Kidney capillary endothelial cell (primary cell): ENCODE measurements at places on chromosomes 2 and 18.

GRCh38 chr2:196431957-196432356, 207.6 kb upstream of the CCDC150 start:
- peak; percentile 26 for DNase-seq

DNA sequence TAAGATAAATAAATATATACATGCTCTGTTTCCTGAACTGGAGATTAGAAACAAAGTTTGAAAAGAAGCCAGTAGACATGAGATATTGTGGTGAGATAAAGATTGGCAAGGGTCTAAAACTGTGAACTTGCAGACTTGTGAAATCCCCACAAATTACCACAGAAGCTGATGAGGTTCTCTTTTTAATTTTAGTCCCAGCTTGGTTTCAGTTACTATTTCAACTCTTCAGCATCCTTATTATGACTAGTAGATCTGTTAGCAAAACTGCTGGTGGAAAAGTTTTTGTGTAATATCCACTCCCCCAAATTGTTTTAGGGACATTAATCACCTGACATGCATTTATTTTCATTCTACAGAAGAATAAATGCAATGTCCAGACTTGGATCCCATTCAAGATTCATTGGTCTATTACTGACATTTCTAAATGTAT, 20.8 kb downstream of the RASGRP3 start:
- DNase-seq, result no peak

DNA sequence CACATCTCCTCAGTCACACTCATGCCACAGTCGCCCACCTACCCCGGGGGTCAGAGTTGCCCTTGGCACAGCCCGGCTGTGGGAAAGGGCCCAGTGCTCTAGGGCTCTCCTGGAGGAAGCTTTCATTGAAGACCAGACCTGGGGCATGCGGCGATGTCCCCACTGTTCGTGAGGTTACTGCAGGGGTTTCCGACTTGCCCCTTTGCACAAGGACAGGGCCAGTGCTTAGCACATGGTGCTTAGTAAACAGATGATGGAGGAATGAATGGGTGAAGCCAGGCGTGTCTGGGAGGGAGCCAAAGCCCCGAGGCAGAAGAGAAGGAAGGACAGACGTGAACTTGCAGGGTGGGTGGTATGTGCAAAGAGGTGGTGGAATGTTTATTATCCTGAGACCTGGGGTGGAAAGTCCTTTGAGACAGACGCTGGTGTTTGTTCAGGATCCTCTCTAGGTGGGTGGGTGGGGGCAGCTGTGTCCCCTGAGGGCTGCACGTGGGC, 205.9 kb upstream of the ARL4C start:
- no peak for DNase-seq

GRCh38 chr2:148458171-148458570, 186.4 kb upstream of the EPC2 start:
- DNase-seq, result no peak

- no peak for DNase-seq
Measured at GRCh38 chr2:202643012-202643858, 8.5 kb downstream of the FAM117B start.

DNA sequence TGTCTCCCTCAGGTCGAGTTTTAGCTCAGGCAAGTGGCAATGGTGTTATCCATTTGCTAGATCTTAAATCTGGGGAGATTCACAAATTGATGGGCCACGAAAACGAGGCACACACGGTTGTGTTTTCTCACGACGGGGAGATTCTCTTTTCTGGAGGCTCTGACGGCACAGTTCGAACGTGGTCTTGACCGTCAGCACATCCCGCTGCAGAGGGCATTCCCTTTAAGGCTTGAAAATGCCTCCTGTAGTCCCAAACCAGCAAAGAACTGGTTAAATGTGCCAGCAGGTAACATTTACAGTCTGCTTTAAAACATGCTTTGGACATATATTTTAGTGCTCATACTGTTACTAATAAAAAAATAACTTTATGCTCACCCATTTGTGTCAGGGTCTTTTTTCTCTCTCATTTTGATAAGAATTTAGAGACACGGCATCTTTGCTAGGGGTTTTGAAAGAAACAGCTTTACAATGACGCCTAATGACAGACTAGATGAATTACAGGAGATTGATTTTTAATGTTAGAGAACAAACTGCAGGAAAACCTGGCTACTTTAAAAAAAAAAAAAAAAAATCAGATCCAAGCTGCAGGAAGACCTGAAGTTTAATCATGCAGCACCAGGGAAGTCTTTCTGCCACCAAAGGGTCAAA, 602 bp upstream of the VWC2L start:
- DNase-seq, result no peak

- DNase-seq, result no peak
Measured at GRCh38 chr2:153912798-153913396, 41.2 kb downstream of the GALNT13 start.

DNA sequence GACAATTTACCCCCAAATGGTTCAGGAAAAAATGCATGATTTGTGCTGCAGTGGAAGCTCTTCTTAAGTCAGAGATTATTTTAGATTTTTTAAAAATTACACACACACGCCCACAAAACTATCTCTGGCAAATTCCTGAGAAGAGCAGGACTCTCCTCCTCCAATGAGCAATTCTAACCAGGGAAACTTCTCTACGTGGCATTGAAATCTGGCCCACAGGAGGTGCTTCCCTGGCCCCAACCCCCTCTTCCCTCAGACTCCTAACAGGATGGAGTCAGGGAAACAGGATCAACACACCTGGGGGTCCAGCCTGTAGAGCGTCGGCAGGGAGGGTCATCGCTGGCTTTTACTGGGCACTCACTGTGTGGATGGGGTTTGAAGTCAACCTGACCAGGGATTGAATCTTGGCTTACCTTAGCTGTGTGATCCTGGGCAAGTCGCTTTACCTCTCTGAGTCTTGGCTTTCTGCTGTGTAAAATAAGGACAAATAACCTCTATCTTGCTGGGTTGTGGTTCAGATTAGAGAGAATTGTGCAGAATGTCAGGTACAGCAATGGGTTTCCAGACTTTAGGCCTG, 65.4 kb upstream of the ASAP2 start:
- no peak for DNase-seq

DNA sequence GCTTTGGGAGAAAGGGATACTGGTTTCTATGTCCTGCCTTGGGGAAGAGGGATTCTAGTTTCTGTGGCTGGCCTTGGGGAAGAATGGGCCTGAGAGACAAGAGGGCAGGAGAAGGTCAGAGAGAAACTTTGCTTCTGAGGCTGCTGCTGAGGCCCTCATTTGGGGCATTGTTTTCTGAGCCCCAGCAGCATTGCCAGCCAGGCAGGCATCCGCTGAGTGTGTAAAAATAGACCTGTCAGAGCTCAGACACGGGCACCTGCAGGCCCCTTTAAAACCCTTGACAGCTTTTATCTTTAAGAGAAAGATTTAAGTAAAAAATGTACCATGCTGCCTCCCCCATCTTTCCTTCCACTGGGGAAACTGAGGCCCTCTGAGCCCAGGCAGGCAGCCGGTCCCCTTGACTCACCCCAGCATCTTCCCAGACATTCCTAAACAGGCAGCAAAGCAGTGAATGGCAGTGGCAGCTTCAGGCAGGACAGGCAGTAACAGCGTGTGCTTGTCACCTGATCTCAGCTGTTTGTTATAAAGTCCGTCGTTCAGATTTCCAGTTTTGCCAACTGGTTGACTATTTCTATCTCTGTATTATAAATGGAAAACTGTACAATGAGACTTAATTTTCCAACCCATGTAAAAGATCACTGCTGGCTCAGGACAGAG, 27.6 kb downstream of the MLPH start:
- no peak for DNase-seq

GRCh38 chr18:5158587-5158986, 38.5 kb downstream of the AKAIN1 start:
- no peak for DNase-seq

DNA sequence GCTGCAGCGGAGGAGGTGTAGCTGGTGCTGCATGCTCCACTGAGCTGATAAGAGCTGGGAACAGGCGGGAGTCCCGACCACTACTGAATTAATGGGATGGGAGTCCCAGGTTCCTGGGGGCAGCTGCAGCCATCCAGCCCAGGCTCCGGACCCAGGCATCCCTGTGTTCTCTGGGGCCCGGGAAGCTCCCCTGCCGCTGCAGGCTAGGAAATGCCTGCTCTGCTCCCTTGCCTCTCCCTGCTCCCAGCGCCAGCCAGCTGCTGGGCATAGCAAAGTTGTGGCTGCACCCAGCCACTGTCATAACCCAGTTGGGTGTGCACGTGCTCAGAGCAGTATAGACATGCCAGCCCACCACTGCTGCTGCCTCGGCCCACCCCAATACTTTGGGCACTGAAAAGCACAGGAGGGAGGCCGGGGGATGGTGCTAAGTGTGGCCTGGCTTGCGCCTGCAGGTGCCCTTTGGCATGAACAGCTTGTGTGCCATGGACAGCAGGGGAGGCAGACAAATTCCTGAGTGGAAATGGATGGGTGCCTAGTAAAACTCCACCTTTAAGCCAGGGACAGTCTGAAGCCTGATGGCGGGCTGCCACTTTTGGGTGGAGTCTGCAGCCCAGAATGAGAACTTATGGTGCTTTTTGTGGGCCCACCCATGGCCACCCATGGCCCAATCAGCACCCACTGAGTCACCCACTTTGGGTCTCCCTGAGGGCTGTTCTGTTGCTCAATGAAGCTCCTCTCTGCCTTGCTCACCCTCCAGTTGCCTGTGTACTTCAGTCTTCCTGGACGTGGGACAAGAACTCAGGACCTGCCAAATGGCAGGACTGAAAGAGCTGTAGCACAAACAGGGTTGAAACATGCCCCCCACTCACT, 219.3 kb upstream of the TMEFF2 start:
- DNase-seq, result no peak

DNA sequence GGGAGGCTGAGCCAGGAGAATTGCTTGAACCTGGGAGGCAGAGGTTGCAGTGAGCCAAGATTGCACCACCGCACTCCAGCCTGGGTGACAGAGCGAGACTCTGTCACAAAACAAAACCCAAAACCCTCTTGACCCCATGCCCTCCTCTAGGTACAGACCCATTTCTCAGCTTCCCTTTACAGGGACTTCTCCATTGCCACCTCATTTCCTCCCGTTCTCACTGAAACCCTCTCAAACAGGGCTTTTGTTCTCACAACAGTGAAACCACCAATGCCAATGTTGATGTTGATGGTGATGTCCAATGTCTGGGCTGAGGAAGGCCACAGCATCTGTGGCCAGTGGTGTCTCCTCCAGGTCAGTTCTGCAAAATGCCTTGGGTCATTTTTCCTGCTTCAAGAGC, 69.0 kb upstream of the ZCCHC2 start:
- DNase-seq, result no peak

DNA sequence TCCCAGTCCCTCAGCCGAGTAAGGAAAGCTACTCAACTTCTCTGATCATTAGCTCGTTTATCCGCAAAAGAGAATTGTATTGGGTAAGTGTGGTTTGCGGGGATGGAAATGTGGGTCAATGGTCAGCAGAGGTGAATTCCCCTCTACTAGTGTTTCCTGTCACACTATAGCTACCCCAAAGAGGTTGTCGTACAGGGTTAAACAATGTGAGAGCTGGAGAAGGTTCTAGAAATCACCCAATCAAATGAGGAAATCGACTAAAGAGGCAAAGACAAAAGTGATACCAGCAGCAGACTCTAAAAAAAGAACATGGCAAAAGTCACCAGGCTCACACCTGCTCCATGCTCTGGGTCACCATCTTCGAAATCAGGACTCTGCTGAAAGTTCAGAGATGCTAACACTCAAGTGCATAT, 144.7 kb upstream of the ITGA4 start:
- no peak for DNase-seq

DNA sequence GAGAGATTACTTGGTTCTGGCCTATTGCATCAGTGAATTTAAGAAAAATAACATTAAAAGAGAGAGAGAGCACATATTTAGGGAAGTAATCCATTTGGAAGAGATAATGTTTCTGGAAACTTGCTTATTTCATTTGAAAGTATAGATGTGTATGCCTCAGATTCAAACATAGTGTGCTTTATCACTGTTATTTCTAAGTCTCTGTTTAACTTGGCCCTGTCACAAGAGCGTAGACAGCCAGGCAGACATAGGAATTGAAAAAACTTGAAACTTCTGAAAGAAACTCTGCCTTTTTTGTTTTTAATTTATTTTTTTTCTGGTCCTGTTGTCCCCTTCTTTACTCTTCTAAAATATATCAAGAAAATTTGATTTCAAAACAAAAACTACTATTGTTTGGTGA, 849.1 kb downstream of the CNTNAP5 start:
- no peak for DNase-seq

DNA sequence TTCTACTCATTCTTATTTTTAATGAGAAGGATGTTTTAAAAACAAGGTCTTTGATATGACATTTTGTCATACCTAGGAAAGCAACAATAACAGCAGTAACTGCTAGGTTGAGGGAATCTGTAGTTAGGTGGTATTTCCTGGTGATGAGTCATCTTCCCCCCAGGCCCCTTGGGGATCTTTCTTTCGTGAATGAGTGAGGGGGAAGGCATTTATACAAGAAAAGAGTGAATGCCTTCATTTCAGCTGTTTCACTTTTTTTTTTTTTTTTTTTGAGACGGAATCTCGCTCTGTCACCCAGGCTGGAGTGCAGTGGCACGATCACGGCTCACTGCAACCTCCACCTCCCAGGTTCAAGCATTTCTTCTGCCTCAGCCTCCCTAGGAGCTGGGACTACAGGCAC, 108.6 kb downstream of the MAP4K4 start:
- DNase-seq, result peak; percentile 85

DNA sequence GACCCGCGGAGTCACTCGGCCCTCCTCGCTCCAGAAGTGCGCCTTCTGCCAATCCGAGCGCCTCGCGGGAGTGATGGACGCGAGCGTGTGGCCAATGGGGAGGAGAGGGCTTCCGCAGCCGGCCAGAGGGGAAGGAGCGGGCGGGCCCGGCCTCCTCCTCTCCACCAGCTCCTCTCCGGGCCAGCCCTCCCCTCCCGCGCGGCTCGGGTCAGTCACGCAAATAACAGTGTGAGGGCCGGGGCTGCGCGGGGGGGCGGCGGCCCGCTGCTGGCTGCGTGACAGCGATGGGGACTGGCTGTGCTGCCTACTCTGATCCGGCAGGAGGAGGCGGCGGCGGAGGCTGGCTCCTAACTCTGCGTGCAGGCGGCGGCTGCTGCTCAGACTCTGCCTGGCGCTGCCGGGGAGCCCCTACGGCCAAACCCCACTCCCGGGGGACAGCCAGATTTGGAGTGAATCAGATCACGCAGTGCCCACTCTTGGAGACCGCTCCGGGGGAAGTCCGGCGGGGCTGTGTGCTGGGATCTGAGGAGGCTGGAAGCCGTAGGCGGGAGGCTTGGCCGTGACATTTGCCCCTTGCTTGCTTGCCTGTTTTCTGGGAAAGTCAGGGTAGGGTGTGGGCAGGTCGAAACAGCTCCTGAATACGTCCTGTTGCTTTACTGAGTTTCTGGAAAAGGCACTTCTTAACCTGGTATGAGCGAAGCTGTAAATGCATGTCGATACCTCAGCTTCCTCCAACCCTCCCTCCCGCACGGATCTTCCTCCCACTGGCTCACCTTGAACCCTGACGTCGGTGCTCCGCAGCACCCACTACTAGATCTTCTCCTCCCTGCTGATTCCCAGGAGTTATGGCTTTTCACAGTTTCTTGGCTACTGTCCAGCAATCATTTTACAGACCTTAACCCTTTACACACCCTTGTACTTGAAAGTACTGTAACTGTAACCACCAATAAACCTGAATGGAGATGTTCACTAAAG, 97.9 kb upstream of the SERTAD2 start:
- peak; percentile 99 for DNase-seq

DNA sequence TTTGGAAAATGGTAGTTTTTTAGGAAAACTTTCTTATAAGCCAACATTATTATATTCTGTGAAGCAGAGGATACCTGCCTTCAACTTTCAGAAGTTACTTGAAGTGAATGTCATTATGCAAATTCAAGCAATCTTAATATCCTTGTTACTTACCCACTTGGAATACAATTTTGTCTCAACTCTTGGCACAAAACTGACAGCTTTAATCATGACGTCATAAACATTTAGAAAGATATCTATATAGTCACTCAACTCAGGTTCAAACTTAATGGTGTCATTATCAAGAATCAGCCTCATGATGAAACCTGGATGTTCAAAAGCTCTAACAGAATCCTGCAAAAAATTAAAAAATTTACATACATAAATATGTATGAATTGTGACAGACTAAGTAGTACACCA, 68.1 kb downstream of the DNAH7 start:
- no peak for DNase-seq
